Left forelimb (tissue), 1 donor: ENCODE measurements at places on chromosomes 6 and 20.

DNA sequence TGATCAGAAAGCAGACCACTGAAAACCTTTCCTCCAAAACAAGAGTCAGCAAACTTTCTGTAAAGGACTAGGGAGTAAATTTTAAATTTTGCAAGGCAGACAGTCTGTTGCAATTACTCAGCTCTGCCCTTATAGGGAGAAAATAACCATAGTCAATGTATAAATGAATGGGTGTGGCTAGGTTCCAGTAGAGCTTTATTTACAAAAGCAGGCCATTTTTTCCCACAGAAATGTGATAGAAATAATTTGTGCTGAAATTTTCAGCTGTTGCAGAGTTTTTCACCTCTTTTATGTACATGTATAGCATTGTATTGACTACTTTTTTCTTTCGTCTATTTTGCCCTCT, 7.7 kb downstream of the AMD1 start:
- DNase-seq, result no peak

- no peak for DNase-seq
Observed at GRCh38 chr6:74451953-74452352, 753.9 kb downstream of the COL12A1 start.

- no peak for DNase-seq
Observed at GRCh38 chr6:34064675-34065074, 81.2 kb downstream of the GRM4 start.

- no peak for DNase-seq
Observed at GRCh38 chr6:56916849-56917551, 37.9 kb upstream of the BEND6 start.

DNA sequence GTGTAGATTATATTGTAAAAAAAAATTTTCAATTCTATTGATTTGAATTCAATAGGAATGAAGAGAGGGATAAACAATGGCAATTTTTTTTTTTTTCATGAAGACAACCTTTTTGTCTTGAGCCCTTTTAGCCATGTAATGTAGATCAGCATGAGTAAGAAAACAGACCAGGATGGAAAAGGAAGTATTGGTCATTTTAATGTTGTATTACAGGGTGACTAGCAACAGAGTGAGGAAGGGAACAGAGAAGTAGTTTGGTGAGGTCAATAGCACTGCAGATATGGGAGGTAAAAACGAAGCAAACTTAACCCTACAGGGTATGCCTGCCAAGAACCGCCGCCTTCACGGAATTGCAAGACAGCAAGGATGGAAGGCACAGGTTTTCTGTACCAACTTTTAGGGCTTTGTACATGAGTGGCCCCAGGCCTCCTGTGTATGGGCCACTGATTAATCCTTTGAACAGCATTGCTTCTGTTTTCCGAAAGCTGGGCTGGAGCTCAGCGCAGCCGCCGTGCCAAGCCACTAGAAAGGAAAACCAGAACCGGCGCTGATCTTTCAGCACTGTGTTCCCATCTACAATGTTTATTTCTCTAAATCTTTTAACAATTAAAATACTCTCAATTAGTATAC, 383.7 kb downstream of the CENPW start:
- no peak for DNase-seq

GRCh38 chr20:18011482-18011881, 42.7 kb downstream of the MGME1 start:
- DNase-seq, result no peak

DNA sequence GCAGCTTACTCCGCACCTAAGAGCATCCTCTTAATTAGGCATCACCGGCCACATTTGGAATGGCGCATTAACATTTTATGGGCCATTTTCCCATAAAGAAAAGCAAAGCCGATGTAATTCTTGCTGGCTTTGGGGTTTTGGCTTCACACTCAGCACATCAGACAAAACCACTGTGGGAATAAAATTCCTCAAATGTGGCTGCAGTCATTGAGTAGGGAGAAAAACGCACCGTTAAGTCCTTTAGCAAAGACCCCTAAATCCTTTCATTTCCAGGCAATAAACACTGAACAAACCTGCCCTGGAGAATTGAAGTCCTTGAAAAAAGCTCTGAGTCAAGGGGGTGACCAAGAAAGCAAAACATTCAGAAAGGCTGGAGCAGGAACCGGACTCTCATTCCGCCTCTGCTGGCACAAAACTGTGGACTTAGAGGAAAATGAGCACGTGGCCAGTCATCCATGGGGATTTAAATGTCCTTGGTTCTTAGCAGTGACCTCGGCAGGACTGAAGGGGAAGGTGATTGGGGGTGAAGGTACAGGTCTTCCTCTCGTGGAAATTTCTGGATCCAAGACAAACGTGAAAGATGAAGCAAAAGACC, 102.9 kb downstream of the CDH4 start:
- DNase-seq, result no peak

DNA sequence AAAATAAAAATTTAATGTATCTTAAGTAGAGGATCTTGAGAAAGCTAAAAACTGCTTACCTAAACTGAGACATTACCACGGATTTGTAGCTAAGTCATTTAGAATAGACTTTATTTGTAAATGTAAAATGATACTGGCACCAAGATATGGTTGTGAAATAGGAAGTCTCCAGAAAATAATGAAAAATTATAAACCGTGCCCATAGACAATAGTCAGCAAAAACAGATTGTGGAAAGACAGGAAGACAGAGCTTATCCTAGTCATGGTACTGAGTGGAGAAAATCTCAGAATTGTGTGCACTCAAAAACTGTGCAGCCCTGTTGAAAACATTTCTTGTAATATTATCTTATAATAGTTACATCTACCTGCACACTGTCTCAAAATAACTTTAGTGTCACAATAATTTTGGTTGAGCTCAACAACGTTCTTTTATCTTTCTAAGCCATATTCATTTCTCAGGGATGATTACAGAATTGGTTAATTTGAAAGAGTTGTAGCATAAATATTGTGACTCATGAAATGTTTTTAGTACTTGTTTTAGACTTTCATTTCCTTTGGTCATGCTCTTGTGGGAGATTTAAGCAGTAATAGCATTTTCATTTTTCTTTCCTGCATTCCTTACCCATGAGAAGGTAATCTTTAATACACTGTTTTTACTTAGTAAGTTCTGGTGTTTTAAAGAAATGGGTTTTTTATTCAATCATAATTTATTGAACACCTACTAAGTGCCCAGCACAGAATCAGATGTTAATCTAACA, 174.5 kb downstream of the SOX4 start:
- no peak for DNase-seq

DNA sequence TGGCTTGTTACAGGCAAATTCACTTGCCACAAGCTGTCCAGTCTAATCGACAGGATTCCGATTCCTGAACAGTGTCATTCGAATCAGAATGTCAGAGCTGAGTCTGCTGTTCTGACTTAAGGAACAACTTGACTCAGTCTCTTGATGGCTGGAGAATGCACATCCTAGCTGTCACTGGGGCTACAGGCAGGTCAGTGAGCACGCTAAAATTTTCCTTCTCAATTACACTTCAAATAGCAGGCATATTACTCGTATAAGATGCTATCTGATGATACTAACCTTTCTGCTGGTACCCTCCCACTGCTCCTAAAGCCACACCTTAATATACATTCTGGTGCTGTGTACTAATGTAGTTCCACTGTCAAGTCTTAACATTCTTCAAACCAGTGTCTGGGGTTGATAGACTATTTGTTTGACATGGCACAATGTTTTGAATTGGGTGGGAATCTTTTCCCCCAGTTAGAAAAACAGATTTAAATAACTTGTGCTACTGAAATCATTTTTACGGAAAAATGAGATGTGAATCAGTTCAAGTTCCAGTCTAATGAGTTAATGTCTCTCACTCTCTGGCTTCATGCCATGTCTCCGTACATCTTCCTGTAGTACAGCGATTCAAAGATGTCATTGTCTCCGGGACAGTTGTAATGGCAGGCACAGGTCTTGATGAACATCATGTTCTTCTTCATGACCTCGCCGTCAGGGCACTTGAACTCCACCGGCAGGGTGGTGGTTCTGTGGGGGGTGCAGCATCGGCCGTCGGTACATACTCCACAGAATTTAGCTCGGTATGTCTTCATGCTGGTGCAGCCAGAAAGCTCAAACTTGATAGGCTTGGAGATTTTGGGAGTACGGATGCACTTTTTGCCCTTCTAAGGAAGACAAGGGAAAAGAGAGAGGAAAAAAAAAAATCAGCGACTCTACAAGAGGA, 2.2 kb downstream of the CCN2 start:
- DNase-seq, result no peak

DNA sequence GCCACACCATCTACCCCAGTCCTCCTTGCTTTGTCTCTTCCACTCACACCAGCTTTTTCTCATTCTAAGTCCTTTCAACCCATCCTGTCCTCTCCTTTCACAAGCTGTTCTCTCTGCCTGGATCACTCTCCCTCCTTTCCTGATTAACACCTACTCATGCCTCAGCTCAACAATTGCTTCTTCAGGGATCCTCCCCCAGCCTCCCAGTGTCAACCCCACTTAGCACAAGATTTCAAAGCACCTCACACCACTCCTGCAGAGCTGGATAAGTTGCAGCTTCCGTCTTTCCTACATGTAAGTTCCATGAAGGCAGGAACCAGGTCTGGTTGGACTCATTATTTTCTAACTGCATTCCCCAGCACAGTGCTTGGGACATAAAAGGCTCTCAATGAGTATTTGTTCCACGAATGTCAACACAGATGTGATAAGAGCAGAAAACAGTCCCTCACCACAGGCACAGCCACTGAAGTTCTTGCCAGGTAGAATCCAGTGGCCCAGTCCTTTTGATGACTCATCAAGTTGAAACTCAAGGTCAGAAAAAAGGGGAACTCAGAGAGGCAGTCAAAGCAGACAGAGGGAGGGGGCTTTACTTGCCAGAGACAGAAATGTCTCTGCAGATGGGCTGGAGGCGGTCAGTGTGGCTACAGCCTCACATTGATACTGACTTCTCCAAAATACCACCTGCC, 193.4 kb upstream of the PRDM1 start:
- no peak for DNase-seq
